GM23248 (cell line): ENCODE measurements at places on chromosomes 12 and 14. TPM values are rescaled to one million over a fixed set of nuclear protein-coding genes. Genes with fewer than 3 reads are reported as not detected.
A peak's percentile ranks its signal among the peaks of the same experiment; 100 is the strongest.

CCNB1IP1 gene
- 52.0 and 55.8 TPM in 2 replicates for total RNA-seq

COCH gene
- total RNA-seq = 2.7 TPM in 1 of 2 replicates, not detected in the other

BRF1 gene
- total RNA-seq = 27.0 and 47.8 TPM in 2 replicates

TAS2R13 gene
- 0.13 and 0.32 TPM in 2 replicates for total RNA-seq

TAS2R10 gene
- total RNA-seq = not detected in 2 replicates

SLC39A9 gene
- 89.7 and 90.9 TPM in 2 replicates for total RNA-seq

TROAP gene
- total RNA-seq = 4.4 and 6.2 TPM in 2 replicates

CAPZA3 gene
- not detected in 2 replicates for total RNA-seq

VRTN gene
- not detected in 2 replicates for total RNA-seq

GRCh38 chr14:96683562-96684289 is 113.5 kb upstream of the VRK1 start:
- H3K4me1 ChIP-seq = no peaks in the 10 kb centered on the region; the same call in 1 of the 2 replicates
- peaks cover 2% of the 10 kb centered on the region; the same call in 1 of the 2 replicates for H3K27me3 ChIP-seq
- H3K27ac ChIP-seq = no peak overlapping the region
- peak; percentile 42 for DNase-seq
- H3K36me3 ChIP-seq = no peaks in the 10 kb centered on the region

DNA sequence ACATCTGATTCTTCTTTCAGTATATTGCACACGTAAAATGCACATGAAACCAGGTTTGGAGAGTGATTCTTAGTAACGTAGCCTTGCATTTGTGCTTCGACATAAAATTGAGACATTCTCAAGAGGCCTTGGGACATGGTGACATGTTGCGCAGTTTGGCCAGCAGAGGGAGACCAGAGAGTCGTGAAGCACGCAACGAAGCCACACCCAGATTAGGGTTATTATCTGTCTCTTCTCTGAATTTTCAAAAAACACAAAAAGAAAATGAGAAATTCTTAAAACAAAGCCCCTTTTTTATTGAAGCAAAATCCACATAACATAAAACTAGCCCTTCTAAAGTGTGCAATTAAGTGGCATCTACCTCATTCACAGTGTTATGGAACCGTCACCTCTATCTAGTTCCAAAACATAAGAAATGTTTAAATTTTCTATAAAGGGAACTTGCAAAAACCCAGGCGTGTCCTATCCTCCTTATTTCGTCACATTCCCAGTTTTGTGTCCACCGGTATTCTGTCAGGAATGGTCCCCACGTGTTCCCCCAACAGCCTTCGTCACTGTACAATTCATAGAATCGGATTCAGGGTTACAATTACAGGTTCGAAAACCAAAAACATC is 108.8 kb upstream of the ATF7IP start:
- H3K4me1 ChIP-seq = peaks cover 50% of the 10 kb centered on the region
- H3K27me3 ChIP-seq = no peaks in the 10 kb centered on the region
- H3K36me3 ChIP-seq = no peaks in the 10 kb centered on the region
- peak; percentile 92 for DNase-seq

- H3K4me3 ChIP-seq = no peak overlapping the region
- no peak overlapping the region for H3K27ac ChIP-seq
- no peaks in the 10 kb centered on the region for H3K36me3 ChIP-seq
- H3K27me3 ChIP-seq = no peaks in the 10 kb centered on the region
- H3K4me1 ChIP-seq = peaks cover 15% of the 10 kb centered on the region
These were observed 96.4 kb downstream of the SCARB1 start for GRCh38 chr12:124767066-124767821.

- H3K27me3 ChIP-seq = peaks cover 13% of the 10 kb centered on the region; the same call in 1 of the 2 replicates
- H3K36me3 ChIP-seq = no peaks in the 10 kb centered on the region
- H3K4me3 ChIP-seq = no peak overlapping the region
- DNase-seq = no peak
- no peak overlapping the region for H3K27ac ChIP-seq
These were observed 116.2 kb downstream of the PRMT8 start for GRCh38 chr12:3607039-3607720.

- no peak overlapping the region for H3K27ac ChIP-seq
- DNase-seq = peak; percentile 9
- H3K36me3 ChIP-seq = no peaks in the 10 kb centered on the region
- peaks cover 11% of the 10 kb centered on the region; the same call in 1 of the 2 replicates for H3K27me3 ChIP-seq
These were observed 111.9 kb downstream of the STAB2 start for GRCh38 chr12:103698752-103699560.

DNA sequence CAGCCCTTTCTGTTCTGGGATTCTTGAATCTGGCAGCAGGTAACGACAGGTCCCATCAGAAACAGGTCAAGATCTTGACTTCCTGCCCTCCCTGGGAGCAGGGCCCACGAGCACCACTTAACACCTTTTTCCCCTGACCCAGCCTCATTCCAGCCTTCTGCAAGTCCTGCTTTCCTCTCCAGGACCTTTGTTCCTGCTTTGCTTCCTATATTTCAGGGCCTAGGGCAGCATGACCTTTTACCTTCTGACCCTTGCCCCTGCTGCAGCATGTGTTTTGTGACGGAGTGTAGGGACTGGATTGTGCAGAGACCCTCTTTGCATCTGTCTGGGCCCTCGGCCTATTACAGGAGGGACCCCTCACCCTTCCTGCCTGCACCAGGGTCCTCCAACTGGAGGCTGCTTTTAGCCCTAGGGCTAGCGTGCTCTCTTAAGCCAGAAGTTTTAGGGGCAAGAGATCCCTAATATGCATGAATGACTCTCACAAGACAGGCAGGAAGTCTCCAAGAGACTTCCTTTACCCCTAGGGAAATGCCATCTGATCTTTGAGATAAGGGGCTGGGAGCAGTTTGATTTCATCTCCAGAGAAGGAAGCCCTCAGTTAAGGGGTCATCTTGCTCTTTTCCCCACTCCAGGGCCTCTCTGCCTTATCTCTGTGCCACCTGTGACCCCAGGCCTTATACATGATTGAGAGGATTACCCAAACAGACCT is 209.4 kb upstream of the BCL2L14 start:
- no peak for DNase-seq
- H3K27ac ChIP-seq = no peak overlapping the region
- H3K4me3 ChIP-seq = no peak overlapping the region
- peaks cover 26% of the 10 kb centered on the region for H3K4me1 ChIP-seq
- no peaks in the 10 kb centered on the region for H3K27me3 ChIP-seq
- 0 out of 2 replicates have a peak, but pooled peaks cover 10% of the 10 kb centered on the region for H3K36me3 ChIP-seq

DNA sequence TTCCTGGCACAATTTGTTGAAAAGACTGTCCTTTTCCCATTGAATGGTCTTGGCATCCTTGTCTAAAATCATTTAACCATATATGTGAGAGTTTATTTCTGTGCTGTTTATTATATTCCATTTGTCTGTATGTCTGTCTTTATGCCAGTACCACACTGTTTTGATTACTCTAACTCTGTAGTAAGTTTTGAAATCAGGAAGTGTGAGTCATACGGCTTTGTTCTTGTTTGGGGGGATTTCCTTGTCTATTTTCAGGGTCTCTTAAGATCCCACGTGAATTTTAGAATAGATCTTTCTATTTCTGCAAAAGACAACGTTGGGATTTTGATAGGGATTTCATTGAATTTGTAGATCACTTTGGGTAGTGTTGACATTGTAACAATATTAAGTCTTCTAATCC is 88.5 kb downstream of the MYRFL start:
- no peak overlapping the region for H3K27ac ChIP-seq
- no peak for DNase-seq

DNA sequence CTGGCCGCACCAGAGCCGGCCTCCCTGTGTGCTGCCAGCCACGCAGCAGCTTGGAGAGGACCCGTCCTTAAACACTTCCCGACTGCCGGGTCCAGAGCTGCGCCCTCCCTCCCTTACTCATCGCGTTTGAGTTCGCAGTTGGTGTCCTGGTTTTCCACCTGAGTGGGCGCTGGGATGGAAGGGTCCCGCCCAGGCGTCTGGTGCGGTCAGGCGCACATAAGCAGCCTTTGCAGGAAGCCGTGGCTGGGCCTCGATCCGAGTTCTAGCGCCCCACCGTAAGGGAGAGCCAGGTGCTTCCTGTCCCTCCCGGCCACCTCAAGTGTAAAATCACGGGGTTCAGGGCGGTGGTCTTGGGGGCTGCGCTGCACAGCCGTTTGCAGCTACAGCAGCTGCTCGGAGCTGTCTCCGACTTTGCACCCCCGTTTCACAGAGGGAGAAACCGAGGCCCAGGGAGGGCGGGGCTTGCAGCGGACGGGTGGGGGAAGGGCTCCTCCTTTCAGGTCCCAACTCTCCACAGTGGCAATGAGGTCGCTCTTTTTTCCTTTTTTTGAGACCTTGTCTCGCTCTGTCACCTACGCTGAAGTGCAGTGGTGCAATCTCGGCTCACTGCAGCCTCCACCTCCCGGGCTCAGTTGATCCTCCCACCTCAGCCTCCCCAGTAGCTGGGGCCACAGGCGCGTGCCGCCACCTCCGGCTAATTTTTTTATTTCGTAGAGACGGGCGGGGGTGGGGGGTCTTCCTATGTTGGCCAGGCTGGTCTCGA is 51.3 kb downstream of the LRCOL1 start:
- H3K27me3 ChIP-seq = no peaks in the 10 kb centered on the region
- no peak overlapping the region for H3K27ac ChIP-seq
- H3K36me3 ChIP-seq = no peaks in the 10 kb centered on the region
- H3K4me3 ChIP-seq = peak overlapping the region; percentile 79
- no peak for DNase-seq

- no peaks in the 10 kb centered on the region for H3K27me3 ChIP-seq
- no peak overlapping the region for H3K27ac ChIP-seq
- no peaks in the 10 kb centered on the region for H3K36me3 ChIP-seq
- peaks cover 15% of the 10 kb centered on the region for H3K4me1 ChIP-seq
- no peak for DNase-seq
- H3K4me3 ChIP-seq = no peak overlapping the region
These were observed 38.8 kb upstream of the ATP23 start for GRCh38 chr12:57902478-57902969.

DNA sequence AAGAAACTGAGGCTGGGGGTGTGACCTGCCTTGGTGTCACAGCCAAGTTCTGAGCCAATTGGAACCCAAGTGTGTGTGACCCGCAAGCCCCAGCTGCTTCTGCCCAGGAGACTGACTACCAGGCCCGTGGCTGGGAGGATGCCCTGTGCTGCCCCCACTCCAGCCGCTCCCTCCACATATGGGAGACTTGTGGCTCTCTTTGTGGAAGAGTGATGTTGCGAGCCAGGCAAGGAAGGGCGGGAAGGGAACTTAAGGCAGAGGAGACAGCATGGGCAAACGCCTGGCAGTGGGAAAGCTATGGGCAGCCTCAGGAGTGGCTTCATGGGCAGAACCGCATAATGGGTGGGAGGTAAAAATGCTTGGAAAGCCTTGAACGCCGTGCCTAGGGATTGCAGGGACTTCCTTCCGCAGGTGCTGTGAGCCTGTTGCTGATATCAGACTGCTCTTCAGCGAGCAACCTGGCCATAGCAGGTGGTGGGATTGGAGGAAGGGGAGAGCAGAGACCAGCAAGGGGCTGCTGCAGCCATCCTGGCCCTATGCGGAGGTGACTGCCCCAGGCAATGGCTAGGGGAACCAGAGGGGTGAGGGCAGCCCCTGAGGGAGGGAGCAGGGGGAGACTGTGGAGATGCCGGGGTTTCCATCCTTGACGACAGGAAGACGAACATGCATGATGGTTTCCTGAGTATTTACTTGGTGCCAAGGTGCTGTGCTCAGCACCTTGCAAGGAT is 115.7 kb downstream of the LGMN start:
- H3K27ac ChIP-seq = no peak overlapping the region
- no peak for DNase-seq
- H3K36me3 ChIP-seq = no peaks in the 10 kb centered on the region
- no peak overlapping the region for H3K4me3 ChIP-seq
- no peaks in the 10 kb centered on the region for H3K27me3 ChIP-seq
- no peaks in the 10 kb centered on the region for H3K4me1 ChIP-seq

- peaks cover 38% of the 10 kb centered on the region for H3K4me1 ChIP-seq
- peak; percentile 99 for DNase-seq
- no peaks in the 10 kb centered on the region for H3K36me3 ChIP-seq
- H3K27me3 ChIP-seq = no peaks in the 10 kb centered on the region
- peak overlapping the region; percentile 33; the same call in 1 of the 2 replicates for H3K4me3 ChIP-seq
These were observed 6.3 kb upstream of the TPCN1 start for GRCh38 chr12:113214895-113215400.

- no peak overlapping the region for H3K4me3 ChIP-seq
- H3K36me3 ChIP-seq = peaks cover 14% of the 10 kb centered on the region
- peaks cover 5% of the 10 kb centered on the region for H3K4me1 ChIP-seq
- no peak for DNase-seq
These were observed 19.4 kb downstream of the GNS start for GRCh38 chr12:64739778-64740177.

- no peak overlapping the region for H3K27ac ChIP-seq
- no peak overlapping the region for H3K4me3 ChIP-seq
- no peaks in the 10 kb centered on the region for H3K27me3 ChIP-seq
- peaks cover 10% of the 10 kb centered on the region; the same call in 1 of the 2 replicates for H3K36me3 ChIP-seq
These were observed 19.3 kb upstream of the LLPH start for GRCh38 chr12:66149702-66150398.

DNA sequence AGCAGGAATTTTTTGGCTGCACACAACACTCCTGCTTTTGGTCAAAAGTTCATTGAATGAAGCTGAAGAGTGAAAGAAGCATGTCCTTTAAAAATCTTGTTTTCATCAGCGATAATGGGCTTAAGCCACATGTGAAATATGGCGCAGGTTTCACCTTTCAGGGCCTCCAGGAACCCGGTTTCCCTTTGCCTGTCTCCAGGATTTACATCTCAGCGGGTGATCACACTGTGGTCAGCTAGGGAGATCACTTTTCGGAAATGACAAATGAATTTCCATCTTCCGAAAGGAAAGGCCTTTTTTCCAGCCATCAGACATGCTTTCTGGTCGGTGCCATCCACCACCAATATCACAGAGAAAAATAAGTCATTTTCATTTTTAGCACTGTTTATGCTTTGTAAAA is 727.1 kb upstream of the TBX3 start:
- no peaks in the 10 kb centered on the region for H3K36me3 ChIP-seq
- no peak overlapping the region for H3K27ac ChIP-seq
- no peak overlapping the region for H3K4me3 ChIP-seq
- H3K27me3 ChIP-seq = no peaks in the 10 kb centered on the region
- no peaks in the 10 kb centered on the region for H3K4me1 ChIP-seq

DNA sequence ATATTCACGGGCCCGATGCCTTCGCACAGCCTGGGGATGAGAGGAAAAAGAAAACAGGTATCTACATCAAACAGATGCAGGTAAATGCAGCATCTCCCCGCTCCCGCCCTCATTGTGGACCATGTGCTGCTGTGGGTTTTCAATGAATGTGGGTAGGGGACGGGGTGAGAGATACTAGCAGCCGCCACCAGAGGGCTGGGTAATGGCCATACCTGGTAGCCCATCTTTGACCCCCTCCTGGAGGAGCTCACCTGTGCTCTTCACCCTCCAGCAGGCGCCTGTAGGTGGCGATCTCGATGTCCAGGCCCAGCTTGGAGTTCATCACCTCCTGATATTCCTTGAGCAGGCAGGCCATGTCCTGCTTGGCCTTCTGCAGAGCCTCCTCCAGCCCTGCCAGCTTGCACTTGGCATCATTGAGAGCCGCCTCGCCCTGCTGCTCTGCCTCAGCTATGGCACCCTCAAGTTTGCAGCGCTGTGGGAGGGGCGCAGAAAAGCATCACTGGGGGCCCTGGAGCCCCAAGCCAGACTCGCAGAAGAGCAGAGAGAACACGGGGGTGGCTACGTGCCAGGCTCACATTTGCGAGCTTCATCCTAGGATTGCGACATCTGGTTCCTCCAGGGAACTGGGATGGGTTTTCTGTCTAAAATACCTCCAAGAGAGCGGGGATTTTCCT is 10.2 kb downstream of the KRT82 start:
- peak; percentile 56 for DNase-seq
- peaks cover 32% of the 10 kb centered on the region for H3K27me3 ChIP-seq

- H3K4me3 ChIP-seq = no peak overlapping the region
- H3K27me3 ChIP-seq = no peaks in the 10 kb centered on the region
- no peak overlapping the region for H3K27ac ChIP-seq
- H3K4me1 ChIP-seq = no peaks in the 10 kb centered on the region
- no peaks in the 10 kb centered on the region for H3K36me3 ChIP-seq
- DNase-seq = no peak
These were observed 103.5 kb downstream of the TMEM121 start for GRCh38 chr14:105629886-105630215.

- peaks cover 38% of the 10 kb centered on the region for H3K4me1 ChIP-seq
- H3K27me3 ChIP-seq = no peaks in the 10 kb centered on the region
- H3K27ac ChIP-seq = peak overlapping the region; percentile 94
- peak; percentile 53 for DNase-seq
- H3K36me3 ChIP-seq = peaks cover 22% of the 10 kb centered on the region; the same call in 1 of the 2 replicates
These were observed 7.4 kb downstream of the CDKN1B start for GRCh38 chr12:12724421-12725085.
